B cell (primary cell): ENCODE measurements at places on chromosomes 13 and 19. TPM values are rescaled to one million over a fixed set of nuclear protein-coding genes. Genes with fewer than 3 reads are reported as not detected.
A peak's percentile ranks its signal among the peaks of the same experiment; 100 is the strongest.

Gene KLF1
- total RNA-seq: not detected in 2 replicates

Gene C1QTNF9B
- not detected in 2 replicates for total RNA-seq

Gene KLK15
- total RNA-seq: not detected in 2 replicates

Gene CEACAM8
- not detected in 2 replicates for total RNA-seq

Gene TMEM150B
- not detected in 2 replicates for total RNA-seq

Gene PRRG2
- 3.0 and 4.4 TPM in 2 replicates for total RNA-seq

Gene ZNF586
- 48.0 and 51.3 TPM in 2 replicates for total RNA-seq

Gene IRGC
- total RNA-seq: not detected in 2 replicates

Gene IRS2
- 26.9 and 27.7 TPM in 2 replicates for total RNA-seq

DNA sequence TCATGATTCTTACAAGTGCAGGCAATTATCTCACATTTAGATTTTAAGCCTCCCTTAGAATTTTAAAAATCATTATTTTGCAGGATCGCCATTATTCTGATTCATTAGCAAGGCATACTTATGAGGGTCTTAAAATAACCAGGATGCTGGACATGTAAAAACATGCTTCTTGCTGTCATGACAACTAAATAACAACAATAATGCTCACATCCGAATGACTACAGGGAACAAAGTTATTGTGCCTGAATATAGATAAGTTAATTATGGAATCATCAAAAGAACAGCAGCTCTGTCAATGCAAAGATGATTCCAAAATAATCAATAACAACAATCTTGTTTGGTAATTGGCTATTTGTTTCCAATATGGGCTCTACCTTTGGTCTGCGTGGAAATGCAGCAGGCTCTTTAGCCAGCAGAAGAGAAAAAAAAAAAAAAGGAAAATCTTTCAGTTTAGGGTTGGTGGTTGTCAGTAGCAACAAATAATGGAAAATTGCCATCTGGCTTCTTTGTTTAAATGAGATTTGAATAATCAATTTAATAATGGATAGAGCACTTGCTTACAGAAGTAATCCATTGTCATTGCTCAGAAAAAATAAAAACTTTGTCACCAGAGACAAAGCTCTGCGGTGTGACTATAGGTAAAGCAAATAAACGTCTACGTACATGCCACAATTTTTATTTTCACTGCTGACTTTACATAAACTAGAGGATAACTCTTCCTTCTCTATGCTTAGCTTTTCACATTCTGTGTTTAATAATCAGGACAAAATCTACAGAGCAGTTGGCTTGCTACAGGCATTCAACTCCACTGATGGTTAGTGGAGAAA, 468.9 kb upstream of the TSHZ3 start:
- no peak overlapping the region for H3K27ac ChIP-seq
- H3K36me3 ChIP-seq: no peaks in the 10 kb centered on the region
- H3K27me3 ChIP-seq: no peaks in the 10 kb centered on the region
- no peak overlapping the region for H3K4me3 ChIP-seq
- H3K4me1 ChIP-seq: no peaks in the 10 kb centered on the region

DNA sequence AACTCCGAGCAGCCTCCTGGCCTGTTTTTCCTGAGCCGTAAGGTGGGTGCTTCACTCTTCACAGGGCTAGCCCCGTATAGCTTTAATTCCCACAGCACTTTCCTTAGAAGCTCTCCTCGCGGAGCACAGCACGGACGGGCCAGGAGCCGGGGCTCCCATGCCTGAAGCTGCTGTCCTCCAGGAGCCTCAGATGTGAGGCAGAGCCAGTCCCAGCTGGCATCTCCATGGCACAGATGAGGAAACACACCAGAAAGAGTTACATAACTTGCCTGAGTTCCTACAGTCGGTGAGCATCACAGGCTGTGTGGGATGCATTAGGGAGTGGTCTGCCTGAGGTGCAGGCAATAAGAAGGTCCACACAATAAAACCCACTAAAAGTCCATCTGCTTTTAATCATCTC, 118.5 kb downstream of the ATP8A2 start:
- H3K4me3 ChIP-seq: no peak overlapping the region
- H3K36me3 ChIP-seq: no peaks in the 10 kb centered on the region
- no peaks in the 10 kb centered on the region for H3K27me3 ChIP-seq
- no peak for DNase-seq
- no peak overlapping the region for H3K27ac ChIP-seq

DNA sequence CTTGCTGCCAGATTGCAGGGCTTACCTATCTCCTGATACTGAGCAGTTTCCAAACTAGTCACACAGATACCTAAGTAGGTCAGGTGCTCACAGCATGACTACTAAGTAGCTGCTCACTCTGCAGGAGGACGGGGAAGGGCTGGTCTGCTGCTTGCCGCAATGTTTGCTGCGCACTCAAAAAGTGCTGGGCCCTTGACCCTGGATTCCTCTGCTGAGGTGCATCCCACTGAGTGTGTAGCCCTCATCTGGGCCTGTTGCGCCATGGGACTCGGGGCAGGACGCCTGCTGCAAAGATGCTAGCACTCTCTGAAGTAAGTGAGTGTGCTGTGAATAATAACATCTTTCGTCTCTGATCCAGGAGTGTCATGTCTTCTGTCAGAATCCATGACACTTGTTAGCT, 59.2 kb upstream of the MEDAG start:
- H3K36me3 ChIP-seq: no peaks in the 10 kb centered on the region
- DNase-seq: no peak
- no peaks in the 10 kb centered on the region for H3K4me1 ChIP-seq
- H3K27ac ChIP-seq: no peak overlapping the region
- no peak overlapping the region for H3K4me3 ChIP-seq
- H3K27me3 ChIP-seq: no peaks in the 10 kb centered on the region

DNA sequence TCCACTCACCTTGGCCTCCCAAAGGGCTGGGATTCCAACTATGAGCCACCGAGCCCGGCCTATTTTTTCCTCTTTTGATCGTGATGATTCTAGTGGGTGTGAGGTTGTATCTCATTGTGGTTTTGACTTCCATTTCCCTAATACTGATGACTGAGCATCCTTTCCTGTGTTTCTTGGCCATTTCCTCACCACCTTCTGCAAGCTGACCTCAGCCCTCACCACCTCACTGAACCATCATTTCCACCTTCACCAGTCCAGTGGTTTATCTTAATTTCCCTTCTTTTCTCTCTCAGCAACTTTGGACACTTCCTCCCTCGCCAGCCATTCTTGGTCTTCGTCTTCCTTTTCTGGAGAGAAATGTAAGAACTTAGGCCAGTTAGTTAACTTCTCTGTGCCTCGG, 13.0 kb upstream of the BICRA start:
- H3K36me3 ChIP-seq: no peaks in the 10 kb centered on the region
- no peak overlapping the region for H3K27ac ChIP-seq
- peaks cover 15% of the 10 kb centered on the region for H3K4me1 ChIP-seq
- H3K4me3 ChIP-seq: no peak overlapping the region
- DNase-seq: no peak

GRCh38 chr13:18212873-18213272, 968.8 kb downstream of the TUBA3C start:
- no peaks in the 10 kb centered on the region for H3K27me3 ChIP-seq
- no peak overlapping the region for H3K4me3 ChIP-seq
- DNase-seq: no peak
- no peaks in the 10 kb centered on the region for H3K4me1 ChIP-seq
- no peak overlapping the region for H3K27ac ChIP-seq

- H3K27me3 ChIP-seq: no peaks in the 10 kb centered on the region
- peak; percentile 41 for DNase-seq
- no peaks in the 10 kb centered on the region for H3K36me3 ChIP-seq
- H3K4me1 ChIP-seq: peaks cover 32% of the 10 kb centered on the region
These were observed 4.7 kb upstream of the DPF1 start for GRCh38 chr19:38228491-38229439.

DNA sequence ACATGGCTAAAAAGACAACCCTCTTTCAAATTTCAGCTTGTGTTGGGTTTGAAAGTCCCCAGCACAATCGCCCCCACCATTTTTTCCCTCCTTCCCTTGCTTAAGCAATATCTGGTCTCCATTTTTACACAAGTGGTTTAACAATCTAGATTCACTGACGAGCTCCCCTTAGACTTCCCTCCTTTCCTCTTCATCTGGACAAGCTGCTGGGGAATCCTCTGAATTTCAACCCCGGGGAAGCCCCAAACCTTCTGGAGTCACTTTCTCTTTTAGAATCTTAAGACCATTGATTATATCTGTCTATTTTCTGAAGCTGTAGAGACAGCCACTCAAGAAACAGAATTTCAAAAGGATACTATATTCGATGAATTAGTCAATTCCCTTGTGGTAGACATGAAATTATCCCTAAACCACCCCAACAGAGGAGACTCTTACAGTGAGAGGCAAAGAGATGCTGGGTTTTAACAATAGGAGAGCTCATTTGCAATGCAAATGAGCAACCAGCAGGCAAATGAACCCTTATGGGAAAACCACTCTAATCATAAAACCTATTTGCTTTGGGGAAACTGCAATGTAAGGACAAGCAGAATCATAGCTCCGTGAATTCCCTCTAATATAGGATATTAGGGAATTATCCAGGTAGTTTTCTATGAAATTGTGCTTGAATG, 78.9 kb downstream of the TEX26 start:
- peaks cover 7% of the 10 kb centered on the region for H3K27me3 ChIP-seq
- H3K27ac ChIP-seq: no peak overlapping the region
- no peaks in the 10 kb centered on the region for H3K36me3 ChIP-seq
- H3K4me1 ChIP-seq: no peaks in the 10 kb centered on the region
- H3K4me3 ChIP-seq: no peak overlapping the region
- DNase-seq: no peak

- H3K27me3 ChIP-seq: no peaks in the 10 kb centered on the region
- H3K27ac ChIP-seq: peak overlapping the region; percentile 57
- H3K4me1 ChIP-seq: peaks cover 40% of the 10 kb centered on the region
These were observed 13.2 kb downstream of the GATAD2A start for GRCh38 chr19:19418555-19419260.

GRCh38 chr13:114152285-114152645, 19.8 kb upstream of the RASA3 start:
- H3K36me3 ChIP-seq: no peaks in the 10 kb centered on the region
- H3K4me1 ChIP-seq: peaks cover 32% of the 10 kb centered on the region
- no peak overlapping the region for H3K4me3 ChIP-seq
- no peaks in the 10 kb centered on the region for H3K27me3 ChIP-seq
- no peak for DNase-seq
- H3K27ac ChIP-seq: no peak overlapping the region

DNA sequence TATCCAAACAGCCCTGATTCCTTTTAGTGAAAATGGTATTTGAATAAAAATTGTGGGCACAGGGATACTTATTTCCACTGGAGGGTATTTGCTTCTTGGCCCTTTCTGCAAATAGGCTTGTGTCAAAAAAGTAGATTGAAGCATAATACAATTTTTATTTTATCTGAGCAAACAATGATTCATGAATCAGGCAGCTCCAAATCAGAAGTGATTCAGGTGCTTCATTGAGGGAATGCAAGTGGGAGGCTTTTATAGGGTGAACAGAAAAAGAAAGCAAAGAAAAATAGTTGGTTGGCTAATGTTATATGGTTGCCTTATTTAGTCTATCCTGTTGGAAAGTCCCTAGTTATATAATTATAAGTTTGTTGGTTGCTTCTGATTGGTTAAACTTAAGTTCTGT, 117.9 kb downstream of the ITGBL1 start:
- no peaks in the 10 kb centered on the region for H3K4me1 ChIP-seq
- no peaks in the 10 kb centered on the region for H3K27me3 ChIP-seq
- DNase-seq: no peak
- no peak overlapping the region for H3K4me3 ChIP-seq
- no peak overlapping the region for H3K27ac ChIP-seq

- peaks cover 39% of the 10 kb centered on the region for H3K36me3 ChIP-seq
- no peak overlapping the region for H3K27ac ChIP-seq
- DNase-seq: no peak
- no peaks in the 10 kb centered on the region for H3K27me3 ChIP-seq
- H3K4me3 ChIP-seq: no peak overlapping the region
These were observed 36.5 kb downstream of the GTF2F2 start for GRCh38 chr13:45156565-45157361.

- H3K27ac ChIP-seq: no peak overlapping the region
- H3K4me1 ChIP-seq: no peaks in the 10 kb centered on the region
- no peaks in the 10 kb centered on the region for H3K27me3 ChIP-seq
These were observed 90.2 kb downstream of the ATP11A start for GRCh38 chr13:112779856-112780604.
